Placental pericyte (primary cell): ENCODE measurements at places on chromosomes 3 and 15. TPM values are rescaled to one million over a fixed set of nuclear protein-coding genes. Genes with fewer than 3 reads are reported as not detected.

Gene HTR3E
- total RNA-seq: not detected in 2 replicates

Gene PCCB
- total RNA-seq: 40.4 and 41.1 TPM in 2 replicates

Gene SLC28A2
- total RNA-seq: not detected in 2 replicates

Gene PLCB2
- total RNA-seq: 0.72 and 0.88 TPM in 2 replicates

Gene BMF
- total RNA-seq: 14.0 and 19.7 TPM in 2 replicates
